HepG2 (cell line): ENCODE measurements at places on chromosomes 11 and 22. TPM values are rescaled to one million over a fixed set of nuclear protein-coding genes. Genes with fewer than 3 reads are reported as not detected.
A peak's percentile ranks its signal among the peaks of the same experiment; 100 is the strongest.

- no peak for DNase-seq
- no peaks in the 10 kb centered on the region; the same call in 1 of the 2 replicates for H3K27me3 ChIP-seq
- no peak overlapping the region for H3K27ac ChIP-seq
- H3K4me1 ChIP-seq: no peaks in the 10 kb centered on the region
- H3K36me3 ChIP-seq: no peaks in the 10 kb centered on the region
These were observed 9.9 kb upstream of the RNASEH2C start for GRCh38 chr11:65730461-65730860.

DNA sequence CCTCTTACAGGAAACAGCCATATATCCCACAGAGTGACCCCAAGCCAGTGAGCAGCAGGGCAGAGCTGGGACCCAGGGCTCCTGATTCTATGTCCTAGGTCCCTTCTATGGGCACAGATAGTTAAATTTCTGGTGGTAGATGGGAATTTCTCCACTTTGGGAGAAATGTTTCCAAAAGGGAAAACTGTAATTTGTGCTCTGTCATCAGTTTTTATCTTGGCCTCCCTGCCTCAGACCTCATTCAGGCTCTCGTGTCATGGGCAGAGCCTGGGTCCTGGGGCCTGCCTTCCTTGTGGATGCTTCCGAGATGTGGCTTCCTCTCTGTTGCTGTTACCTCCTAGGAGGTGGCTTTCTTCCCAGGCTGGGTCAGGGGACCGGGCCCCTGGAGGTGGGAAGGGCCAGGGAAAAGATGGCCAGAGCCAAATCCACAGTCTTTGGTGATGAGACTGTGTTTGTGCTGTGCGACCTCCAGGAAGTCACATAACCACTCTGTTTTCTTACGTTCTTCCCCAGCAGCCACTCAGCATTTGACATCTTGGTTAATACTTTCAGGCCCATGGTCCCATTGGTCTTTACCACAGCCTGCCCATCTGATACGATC, 8.6 kb downstream of the LRRC32 start:
- no peaks in the 10 kb centered on the region for H3K4me1 ChIP-seq
- no peak overlapping the region for H3K27ac ChIP-seq
- DNase-seq: no peak
- no peak overlapping the region for H3K4me3 ChIP-seq
- no peaks in the 10 kb centered on the region for H3K36me3 ChIP-seq
- H3K27me3 ChIP-seq: peaks cover 2% of the 10 kb centered on the region

GRCh38 chr22:36368359-36368983, 19.3 kb downstream of the MYH9 start:
- peaks cover 13% of the 10 kb centered on the region; the same call in 2 of the 3 replicates for H3K36me3 ChIP-seq
- H3K4me1 ChIP-seq: peaks cover 100% of the 10 kb centered on the region
- peak; percentile 72 for DNase-seq
- peak overlapping the region; percentile 66 for H3K27ac ChIP-seq
- H3K27me3 ChIP-seq: no peaks in the 10 kb centered on the region

DNA sequence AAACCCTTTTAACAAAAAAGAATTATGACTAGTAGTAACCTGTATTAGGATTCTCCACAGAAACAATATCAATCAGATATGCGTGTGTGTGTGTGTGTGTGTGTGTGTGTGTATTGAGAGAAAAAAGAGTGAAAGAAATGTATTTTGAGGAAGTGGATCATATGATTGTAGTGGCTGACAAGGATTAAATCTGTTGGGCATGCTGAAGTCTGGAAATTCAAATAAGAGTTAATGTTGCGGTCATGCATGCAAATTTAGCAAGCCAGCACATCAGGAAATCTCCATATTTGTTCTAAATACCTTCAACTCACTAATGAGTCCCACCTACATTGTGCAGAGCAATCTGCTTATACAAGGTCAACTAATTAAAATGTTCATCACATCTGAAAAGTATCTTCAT, 46.8 kb upstream of the IGLL5 start:
- no peaks in the 10 kb centered on the region for H3K36me3 ChIP-seq
- no peak for DNase-seq
- H3K27ac ChIP-seq: no peak overlapping the region
- no peaks in the 10 kb centered on the region; the same call in 2 of the 3 replicates for H3K27me3 ChIP-seq
- H3K4me3 ChIP-seq: no peak overlapping the region
- no peaks in the 10 kb centered on the region for H3K4me1 ChIP-seq

The AMOTL1 gene
- 0.20 and 0.24 TPM in 2 replicates for total RNA-seq
